ENCODE measurements at places on chromosomes 11 and 22.

DNA sequence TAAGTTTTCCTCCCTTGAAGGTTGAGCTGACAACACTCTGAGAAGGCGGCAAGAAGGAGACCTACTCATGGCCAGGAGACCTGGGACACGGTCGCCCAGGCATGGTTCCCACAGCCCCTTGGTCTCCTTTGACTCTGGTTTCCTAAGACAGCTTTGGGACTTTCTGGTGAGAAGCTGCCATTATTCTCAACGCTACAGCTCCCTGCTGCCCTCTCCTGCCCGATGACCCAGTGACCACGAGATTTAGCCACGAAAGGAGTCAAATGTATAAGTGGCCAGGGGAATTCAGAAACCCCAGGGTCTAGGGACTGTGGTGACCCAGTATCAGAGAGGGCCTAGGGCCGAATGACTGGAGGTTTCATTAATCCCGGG lies 699 bp upstream of the SDF2L1 start:
- no peak for DNase-seq

DNA sequence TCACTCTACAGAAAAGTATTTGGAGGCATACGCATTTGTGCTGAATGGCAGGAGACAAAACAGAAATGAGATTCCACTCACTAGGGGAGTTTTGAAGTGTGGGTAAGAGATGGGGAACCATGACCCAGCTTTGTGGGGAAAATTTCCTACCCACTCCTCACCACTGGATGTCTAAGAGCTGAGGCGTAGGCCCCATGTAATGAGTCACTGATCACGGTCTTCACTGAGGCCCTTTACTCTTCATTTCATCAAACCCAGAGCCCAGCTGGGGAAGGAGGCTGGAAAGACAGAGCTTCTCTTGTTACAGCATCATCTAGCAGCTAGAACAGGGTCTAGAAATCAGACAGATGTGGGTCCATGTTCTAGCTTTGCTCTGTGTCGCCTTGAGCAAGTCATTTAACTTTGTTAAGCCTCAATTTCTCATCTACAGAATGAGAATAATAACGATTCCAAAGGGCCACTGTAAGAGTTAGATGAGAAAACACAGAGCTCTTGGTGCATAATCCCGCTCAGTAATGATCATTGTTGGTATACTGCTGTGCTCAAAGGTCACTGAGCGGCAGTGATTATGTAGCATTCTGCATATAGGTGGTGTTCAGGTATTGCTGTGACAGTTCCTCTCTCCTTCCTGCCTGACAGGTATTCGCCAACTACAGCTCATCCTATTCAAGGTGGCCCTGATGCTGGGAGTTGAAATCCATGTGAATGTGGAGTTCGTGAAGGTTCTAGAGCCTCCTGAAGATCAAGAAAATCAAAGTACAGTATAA lies 97.2 kb downstream of the MICAL2 start:
- DNase-seq: no peak

DNA sequence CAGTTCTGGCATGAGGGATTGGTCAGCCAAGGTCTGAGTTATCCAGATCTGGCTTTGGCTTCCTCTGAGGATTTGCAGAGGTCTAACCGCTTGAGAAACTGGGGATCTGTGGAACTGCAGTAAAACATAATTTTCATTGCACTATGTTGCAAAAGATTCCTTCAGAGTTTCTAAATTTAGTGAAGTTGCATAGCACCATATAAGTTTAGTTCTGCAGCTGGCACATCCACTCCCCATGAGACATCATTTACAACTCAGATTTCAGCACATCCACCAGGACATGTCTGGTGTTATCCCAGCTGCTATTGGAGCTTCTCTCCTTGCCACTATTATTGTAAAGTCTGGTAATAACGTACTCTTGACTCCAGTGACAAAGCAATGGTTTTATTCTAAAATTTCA lies 181.5 kb downstream of the CWF19L2 start:
- no peak for DNase-seq

GRCh38 chr11:125281831-125282595 lies 117.5 kb downstream of the PKNOX2 start:
- no peak for DNase-seq

GRCh38 chr11:118929501-118930093 lies 3.9 kb upstream of the BCL9L start:
- DNase-seq: peak; percentile 81

- no peak for DNase-seq
These were observed 5.2 kb upstream of the GATD1 start for GRCh38 chr11:782264-783174.

- no peak for DNase-seq
These were observed 12.3 kb downstream of the MYO7A start for GRCh38 chr11:77140231-77140851.

DNA sequence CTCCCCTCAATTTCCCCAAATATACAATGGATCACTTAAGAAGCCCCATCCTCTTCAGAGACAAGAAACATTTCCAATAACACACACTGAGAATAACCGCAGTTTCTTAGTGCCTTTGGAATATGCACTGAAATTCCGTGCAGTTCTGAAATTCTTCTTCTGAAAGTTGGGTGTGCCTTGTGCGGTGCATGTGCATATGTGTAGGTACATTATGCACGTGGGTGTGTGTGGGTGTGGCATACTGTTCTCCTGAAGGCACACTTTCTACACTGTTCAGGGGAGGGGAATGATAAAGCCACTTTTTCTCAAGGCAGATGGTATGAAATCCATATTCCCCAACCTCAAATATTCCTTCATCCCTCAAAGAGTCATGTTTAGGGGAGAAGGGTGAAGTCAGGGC lies 1.7 kb downstream of the EXPH5 start:
- no peak for DNase-seq

GRCh38 chr11:60859616-60860250 lies 4.0 kb upstream of the PTGDR2 start:
- no peak for DNase-seq

DNA sequence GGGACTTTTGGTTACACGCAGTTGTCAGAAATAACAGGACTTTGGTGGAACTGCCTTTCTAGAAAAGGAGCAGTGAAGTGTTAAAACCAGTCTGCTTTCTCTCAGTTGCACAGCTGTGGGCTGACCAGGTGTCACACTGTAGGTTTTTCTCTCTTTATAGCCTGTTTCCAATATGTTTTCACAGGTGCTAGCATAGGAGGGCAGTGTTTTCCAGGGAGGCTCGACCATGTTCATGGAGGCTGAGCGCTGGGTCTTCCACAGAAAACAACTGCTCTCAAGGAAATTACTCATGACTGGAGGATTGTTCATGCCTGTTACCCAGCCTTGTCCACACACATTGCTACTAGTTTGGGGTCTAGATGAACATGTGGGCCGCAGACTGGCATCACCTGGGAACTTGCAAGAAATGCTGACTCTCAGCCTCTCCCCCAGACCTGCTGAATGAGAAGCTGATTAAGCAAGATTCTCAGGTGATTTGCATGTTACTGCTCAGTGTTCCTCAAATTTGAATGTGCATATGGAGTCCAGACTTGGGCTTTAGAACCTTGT lies 157.7 kb downstream of the MAML2 start:
- DNase-seq: no peak

DNA sequence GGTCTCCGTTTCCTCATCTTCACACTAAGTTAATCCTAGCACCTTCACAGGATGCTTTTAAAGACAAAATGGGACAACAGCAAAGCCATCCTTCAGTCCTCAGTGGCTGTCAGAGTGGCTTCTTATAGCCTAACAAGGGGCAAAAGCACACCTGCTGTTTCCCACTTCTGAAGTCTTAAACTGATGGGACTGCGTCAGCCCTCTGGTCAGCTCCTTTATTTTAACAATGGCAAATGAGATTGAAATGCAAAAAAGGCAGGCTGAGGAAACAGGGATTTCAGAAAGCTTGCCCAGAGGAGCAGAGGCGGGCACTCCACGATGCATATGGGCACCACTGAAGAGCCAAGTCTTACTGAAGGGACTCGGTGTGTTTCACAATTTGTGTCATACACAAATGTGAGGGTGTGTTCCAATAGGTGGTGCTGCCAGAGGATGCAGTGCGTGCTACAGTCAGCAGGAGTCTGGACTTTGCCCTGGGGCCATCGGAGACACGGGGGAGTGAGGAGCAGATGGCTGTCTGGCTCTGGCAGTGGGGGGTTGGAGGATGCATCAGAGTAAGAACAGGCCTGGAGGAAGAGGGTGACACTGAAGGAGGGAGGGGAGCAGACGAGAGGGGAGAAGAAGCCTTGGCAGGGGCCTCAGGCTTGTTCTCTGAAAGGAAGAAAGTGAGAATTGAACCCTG lies 47.3 kb downstream of the TENM4 start:
- DNase-seq: no peak

GRCh38 chr11:134539285-134539684 lies 127.2 kb upstream of the B3GAT1 start:
- no peak for DNase-seq

DNA sequence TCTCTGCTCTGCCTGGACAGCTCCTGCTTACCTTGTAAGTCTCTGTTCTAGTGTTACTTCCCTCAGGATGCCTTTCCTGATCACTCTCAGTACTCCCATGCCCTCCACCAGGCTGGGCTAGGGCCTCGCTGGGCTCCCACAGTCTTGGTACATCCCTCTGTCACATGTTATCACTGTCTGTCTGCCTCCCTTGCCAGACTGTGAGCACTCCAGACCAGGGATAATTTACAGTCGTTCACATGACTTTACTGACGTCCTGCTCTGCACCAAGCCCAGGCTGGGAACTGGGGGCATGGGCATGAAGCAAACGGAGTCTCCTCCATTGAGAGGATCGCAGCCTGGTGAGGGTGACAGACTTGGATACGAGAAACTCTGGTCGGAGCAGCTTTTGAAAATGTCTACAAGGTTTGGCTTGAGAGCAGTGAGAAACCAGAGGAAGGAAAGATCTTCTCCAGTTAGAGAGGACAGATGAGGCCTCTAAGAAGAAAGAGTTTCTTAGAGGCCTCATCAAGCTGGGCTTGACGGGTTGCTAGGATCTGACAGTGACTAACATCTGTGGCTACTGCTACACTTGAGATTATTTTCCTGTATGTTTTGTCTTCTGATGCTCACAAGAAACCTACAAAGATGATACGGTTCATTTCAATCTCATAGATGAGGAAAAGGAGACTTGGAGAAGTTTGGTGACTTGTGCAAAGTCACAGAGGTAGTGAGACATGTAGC lies 12.5 kb downstream of the USP35 start:
- DNase-seq: no peak

GRCh38 chr11:20156876-20157613 lies 3.2 kb downstream of the DBX1 start:
- peak; percentile 31 for DNase-seq

- no peak for DNase-seq
These were observed 21.2 kb downstream of the EHF start for GRCh38 chr11:34642001-34642554.

DNA sequence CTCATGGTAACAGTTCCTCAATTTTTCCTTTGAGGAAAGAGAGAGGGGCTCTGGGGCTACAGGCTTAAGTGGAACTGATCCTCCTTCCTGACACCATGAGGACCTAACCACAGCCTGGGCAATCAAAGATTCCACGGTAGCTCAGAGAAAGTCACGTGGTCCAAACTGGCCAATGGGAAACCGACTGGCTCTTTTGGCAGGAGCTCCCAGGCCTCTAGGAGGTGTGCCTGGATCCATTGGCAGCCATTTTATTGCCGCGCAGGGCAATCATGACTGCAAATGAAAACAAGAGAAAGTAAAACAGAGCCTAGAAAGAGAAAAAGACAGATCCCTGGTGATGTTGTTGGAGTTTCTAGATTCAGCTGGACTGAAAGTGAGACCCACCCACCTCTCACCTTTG lies 27.3 kb upstream of the ASPHD2 start:
- no peak for DNase-seq

GRCh38 chr22:41028841-41029240 lies 63.6 kb upstream of the EP300 start:
- DNase-seq: no peak

DNA sequence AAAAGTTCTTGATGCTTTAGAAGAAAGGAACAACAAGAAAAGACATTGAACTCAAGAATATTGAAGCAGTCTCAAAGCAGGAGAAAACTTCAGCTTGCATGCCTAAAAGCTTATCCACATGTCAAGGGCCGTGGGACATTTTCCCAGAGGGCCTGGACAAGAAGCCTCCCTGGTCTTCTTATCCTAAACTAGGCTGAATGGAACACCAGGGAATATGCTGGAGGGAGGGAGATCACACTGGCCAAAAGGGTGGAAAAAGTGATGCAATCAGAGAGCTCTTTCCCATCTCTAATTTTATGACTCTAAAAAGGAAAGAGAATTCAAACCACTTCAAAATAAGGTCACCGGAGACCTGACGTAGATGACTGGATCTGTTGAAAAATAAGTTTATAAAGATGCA lies 107.2 kb downstream of the MPPED2 start:
- DNase-seq: no peak

- DNase-seq: no peak
These were observed 267.4 kb upstream of the ISX start for GRCh38 chr22:34798605-34799004.

GRCh38 chr11:356610-357009 lies 12.7 kb upstream of the B4GALNT4 start:
- DNase-seq: no peak

DNA sequence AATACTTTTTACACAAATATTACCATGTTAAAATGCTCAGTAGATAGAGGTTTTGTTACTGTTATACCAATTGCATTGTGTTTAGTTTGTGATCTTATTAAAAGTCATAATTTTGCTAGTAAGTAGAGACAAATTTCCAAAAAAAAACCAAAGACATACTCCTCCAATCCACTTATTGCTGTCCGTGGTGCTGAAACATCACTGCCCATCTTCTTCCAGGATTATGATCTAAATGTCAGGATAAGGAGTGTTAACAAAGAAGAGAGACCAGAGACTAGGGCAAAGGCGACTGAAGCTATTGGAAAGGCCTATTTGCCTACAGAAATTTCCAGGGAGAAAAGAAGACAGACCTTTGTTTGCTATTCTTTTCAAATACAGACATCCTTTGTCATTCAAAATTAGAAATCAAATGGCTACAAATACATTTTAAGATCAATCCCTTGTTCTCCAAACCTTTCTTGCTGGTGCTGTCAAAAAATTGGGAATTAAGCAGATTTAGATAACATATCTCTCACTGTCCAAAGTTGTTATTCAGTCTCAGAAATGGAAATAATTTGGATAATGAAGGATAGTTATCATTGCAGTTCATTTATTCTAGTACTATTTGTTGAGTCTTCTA lies 199.7 kb downstream of the C11orf91 start:
- DNase-seq: no peak

GRCh38 chr11:94062360-94062759 lies 41.2 kb downstream of the HEPHL1 start:
- no peak for DNase-seq

GRCh38 chr11:5004424-5005274 lies 10.0 kb downstream of the OR51L1 start:
- no peak for DNase-seq

DNA sequence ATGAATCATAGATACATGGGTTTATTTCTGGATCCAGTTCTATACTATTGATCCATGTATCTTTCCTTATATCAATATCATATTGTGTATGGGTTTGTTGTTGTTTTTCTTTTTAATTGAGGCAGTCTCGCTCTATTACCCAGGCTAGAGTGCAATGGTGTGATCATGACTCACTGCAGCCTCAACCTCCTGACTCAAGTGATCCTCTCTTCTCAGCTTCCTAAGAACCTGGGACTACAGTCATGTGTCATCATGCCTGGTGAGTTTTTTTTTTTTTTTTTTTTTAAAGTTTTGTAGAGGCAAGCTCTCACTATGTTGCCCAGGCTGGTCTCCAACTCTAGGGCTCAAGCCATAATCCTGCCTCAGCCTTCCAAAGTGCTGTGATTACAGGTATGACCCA lies 1589.4 kb upstream of the TENM4 start:
- no peak for DNase-seq

- DNase-seq: no peak
These were observed 8.8 kb upstream of the PACS1 start for GRCh38 chr11:66061268-66061667.

Measured in T-cell (primary cell).